ENCODE measurements at places on chromosomes 7 and 10.

DNA sequence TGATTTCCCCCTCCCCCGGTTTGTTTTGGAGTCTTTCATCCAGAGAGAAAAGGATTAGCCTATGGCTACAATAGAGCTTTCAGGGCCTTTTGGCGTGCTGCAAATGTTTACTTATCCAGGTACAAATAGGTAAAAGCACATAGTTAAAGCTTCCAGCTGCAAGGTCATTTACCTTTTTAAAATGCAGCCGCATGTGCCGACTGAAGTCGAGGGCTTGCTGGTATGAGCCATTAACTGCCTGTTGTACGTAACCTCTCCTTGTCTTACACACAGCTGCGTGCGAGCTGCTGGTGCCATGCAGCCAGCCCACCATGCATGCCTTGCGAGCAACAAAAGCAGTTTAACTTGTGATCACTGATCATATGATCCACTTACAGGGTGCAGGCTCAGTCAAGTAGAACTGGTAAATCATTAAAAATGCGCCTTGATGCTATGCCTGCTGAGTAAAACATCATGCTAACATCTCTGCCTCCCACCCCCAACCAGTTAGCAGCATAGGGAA, 866.4 kb downstream of the LRMDA start:
- DNase-seq, result no peak

- DNase-seq, result no peak
Observed at GRCh38 chr7:122217125-122217524, 73.1 kb upstream of the AASS start.

DNA sequence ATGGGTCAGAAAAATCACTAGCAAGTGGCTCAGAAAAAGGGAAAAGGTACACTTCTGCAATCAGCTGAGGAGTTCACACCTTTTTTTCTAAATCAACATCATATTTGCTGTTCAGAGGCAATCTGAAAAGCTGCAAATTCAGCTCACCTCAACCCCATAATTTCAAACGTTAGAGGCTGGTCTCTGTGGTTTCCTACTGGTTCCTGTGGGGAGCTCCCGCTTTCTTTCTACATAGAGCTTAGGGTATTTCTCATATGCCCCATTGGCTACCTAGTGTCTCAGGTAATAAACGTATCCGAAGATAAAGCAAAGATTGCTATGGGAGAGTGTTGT, 5.2 kb upstream of the ZNF22 start:
- no peak for DNase-seq

- DNase-seq, result no peak
Observed at GRCh38 chr7:2018569-2019460, 213.9 kb downstream of the MAD1L1 start.

DNA sequence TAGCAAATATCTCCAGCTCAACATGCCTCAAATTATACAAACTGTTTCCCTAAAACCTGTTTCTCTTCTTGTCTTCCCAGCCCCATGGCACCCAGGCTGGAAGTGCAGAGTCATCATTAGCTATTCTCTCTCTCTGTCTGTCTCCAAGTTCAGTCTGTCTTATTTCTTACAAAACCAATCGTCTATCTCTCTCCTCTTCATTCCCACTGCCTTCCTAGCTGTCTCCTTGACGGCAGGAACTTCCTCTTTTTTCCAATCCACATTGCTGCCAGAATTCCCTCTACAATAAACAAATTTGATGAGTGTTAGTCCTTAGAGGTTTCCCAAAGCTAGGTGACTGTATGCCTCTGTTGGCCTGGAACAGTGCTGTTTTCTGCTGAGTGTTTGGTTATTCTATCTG, 14.9 kb upstream of the ZNRF2 start:
- no peak for DNase-seq

DNA sequence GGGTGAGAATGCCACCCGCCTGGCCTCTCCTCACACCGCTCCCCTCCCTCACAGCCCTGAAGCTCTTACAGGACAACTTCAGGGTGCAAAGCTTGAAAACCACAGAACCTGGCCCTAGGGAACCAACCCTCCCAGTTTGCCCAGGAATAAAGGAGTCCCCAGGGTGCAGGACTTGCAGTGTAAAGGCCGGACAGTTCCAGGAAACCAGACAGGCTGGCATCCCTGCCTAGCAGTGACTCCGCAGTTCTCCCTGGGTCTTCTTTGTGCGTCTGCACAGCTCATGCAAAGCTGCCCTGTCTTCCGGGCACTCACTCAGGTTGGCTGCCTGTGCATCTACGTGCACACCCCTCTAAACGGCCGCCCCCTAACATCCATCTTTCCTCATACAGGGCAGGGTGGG, 36.1 kb downstream of the HSPA12A start:
- DNase-seq, result no peak

DNA sequence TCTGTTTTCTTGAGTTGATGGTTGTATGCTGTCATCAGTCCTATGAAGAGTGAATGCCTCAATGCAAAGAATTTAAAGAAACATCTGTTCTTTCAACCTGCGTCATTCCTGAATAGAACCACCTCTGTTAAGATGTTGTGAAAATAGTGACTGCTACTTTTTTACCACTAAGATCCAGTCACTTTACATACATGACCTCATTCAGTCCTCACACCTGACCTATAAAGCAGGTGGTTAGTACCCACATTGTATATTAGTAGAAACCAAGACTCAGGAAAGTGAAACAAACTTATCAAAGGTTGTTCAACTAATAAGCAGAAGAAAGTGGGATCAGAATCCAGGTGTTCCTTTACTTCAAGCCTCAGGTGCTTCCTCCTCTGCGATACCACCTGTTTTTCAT, 64.8 kb downstream of the ITGB8 start:
- no peak for DNase-seq

- no peak for DNase-seq
Observed at GRCh38 chr10:127441350-127442219, 107.5 kb upstream of the NPS start.

- DNase-seq, result no peak
Observed at GRCh38 chr7:137936509-137937201, 65.2 kb downstream of the CREB3L2 start.

DNA sequence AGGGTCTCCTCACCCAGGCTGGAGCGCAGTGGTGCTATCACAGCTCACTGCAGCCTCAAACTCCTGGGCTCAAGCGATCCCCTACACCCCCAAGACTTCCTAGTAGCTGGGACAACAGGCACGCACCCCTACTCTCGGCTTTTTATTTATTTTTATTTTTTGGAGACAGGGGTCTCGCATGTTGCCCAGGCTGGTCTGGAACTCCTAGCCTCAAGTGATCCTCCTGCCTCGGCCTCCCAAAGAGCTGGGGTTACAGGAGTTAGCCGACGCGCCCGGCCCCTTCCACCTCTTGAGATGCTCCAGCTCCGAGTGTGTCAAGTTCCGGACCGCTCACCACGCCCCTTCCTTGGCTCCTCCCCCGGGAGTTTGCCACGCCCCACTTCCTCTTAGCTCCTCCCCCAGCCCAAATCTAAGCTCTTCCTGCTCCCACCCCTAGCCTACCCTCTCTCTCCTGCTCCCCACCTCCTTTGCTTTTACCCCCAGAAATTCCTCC, 6.3 kb downstream of the NAT16 start:
- no peak for DNase-seq

GRCh38 chr7:120898715-120899499, 41.0 kb upstream of the TSPAN12 start:
- no peak for DNase-seq

DNA sequence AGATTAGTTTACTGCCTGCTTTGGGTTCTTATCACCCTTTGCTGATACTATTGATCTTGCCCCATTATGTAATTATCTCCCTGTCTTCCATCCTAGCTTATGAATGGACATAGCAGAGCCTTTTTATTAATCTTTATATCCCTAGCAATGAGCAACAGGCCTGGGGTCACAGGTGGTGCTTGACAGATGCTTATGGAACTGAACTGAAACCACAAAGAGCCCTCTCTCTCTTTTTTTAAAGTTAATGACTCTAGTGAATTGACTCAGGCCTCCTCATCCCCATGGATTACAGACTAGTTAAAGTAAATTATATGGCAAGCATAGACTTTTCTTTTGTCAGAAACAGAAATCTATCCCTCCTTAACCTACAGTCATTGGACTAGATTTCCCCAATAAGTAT, 265.2 kb downstream of the PHTF2 start:
- DNase-seq, result no peak

- DNase-seq, result no peak
Observed at GRCh38 chr7:111042842-111043241, 48.1 kb upstream of the LRRN3 start.

DNA sequence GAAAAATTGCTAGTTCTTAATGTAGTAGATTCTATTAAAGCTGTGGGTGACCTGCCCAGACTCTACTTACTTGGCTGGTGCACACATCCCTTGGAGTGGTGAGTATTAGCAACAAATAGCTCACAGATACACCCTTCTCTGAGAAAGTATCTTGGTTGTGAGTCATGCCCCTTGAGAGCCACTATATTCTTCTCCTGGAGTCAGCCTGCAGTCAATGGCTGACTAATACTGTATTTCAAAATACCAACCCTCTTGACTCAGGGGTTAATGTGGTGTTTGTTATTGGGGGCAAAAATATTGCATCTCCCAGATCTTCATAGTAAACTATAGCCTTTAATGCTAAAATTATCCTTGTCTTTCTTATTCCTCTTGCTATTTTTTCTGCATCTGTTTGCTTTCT, 354.9 kb downstream of the BMPER start:
- DNase-seq, result no peak

- DNase-seq, result no peak
Observed at GRCh38 chr10:69410487-69410886, 6.2 kb downstream of the TACR2 start.

GRCh38 chr10:7872041-7872442, 53.7 kb downstream of the TAF3 start:
- DNase-seq, result no peak

- no peak for DNase-seq
Observed at GRCh38 chr7:30411897-30412296, 66.7 kb downstream of the NOD1 start.

GRCh38 chr10:113959383-113959760, 84.3 kb upstream of the ADRB1 start:
- no peak for DNase-seq

GRCh38 chr7:116708248-116708647, 36.3 kb downstream of the MET start:
- DNase-seq, result no peak

DNA sequence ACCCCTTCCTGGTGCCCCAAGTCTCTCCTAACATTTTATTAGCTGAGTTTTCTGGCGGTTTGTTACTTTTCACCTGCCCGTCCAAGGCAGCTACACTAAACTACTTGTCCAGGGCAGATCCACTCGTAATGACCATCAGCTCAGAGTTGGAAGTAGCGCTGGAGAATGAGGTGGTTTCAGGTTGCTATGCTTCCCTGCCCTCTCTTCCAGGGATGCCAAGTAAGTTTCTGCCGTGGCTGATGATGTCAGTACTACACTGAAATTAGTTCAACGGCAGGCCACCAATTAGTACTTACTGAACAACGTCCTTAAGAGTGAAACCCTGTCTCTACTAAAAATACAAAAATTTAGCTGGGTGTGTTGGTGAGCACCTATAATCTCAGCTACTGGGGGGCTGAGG, 55.2 kb downstream of the DIP2C start:
- DNase-seq, result no peak

GRCh38 chr7:36874041-36874440, 149.7 kb upstream of the AOAH start:
- no peak for DNase-seq

DNA sequence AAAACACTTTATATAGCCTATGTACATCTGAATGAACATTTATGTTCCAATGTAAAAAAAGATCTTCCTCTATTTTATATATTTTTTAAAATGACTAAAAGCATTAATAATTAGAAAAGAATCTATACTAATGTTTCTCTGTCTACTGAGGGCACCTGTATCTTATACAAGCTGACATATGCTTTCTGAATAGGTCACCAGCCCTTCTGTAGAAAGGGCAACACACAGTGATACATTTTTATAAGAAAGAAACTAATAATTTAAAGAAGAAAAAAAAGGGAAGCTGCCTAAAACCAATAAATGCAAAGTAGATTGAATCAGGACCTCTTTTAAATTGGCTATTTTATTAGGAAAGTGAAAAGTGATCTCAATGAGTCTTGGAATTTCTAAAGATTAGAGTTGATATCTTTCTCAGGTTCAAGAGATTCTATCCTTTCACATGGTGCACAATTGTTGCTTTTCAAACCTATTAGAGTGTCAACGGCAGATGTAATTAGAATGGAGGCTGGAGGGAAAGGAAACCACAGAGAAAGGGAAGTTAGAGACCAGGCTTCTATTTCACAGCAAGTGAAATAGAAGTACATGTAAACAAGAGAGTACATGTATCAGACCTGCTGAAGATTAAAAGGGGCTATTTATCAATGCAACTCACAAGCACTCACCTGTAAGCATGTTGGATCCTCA, 6.3 kb downstream of the MTPN start:
- no peak for DNase-seq

DNA sequence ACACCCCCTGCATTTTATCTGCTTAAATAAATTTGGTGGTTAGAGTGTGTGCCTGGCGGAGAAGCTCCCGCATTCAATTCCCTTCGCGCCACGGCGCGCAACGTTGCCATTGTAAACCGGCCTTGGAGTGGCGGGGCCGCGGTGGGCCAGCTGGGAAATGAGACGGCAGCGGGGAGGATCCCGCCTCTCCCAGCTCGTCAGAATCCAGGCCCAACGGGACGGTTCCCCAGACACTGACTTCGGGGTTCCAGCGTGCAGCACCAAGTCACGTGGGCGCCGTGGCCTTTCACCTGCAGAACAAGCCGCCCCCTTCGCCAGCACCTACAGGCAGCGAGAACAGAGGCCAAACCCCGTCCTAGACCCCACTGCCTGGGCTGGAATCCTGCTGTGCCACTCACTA, 103.4 kb downstream of the GRID1 start:
- DNase-seq, result peak; percentile 81

- DNase-seq, result no peak
Observed at GRCh38 chr10:95240811-95241210, 46.8 kb downstream of the ACSM6 start.

DNA sequence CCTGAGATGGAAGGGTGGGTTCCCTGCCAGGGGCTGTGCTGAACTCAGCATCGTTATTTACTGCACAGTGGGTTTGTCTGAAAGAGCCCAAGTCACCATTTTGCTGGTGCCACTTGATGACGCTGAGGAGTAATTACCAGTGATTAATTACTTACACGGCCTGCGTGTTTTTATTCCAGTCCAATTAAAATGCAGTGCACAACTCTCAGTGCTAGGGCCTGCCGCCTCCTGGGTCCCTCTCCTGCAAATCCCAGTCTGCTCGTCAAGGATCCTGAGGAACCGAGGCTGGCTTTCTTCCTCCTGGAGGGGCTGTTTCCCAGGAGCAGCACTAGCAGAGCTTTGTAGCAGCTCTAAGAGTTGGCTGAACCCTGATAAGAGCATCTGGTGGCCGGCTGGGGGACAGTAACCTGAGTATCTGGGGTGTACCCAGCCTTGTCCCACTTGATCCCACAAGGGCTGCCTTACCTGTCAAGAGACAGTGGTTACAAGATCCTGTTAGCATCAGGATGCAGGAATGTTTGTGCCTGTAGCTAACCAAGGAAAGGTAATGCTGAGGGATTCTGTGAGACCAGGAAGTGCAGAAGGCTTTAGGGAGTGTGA, 45.1 kb upstream of the LRRC4 start:
- DNase-seq, result no peak

Data from amygdala (tissue), 56 donors.